ENCODE measurements at places on chromosomes 2 and 18.

- DNase-seq: no peak
These were observed 120.7 kb upstream of the CTAGE1 start for GRCh38 chr18:22538426-22538825.

DNA sequence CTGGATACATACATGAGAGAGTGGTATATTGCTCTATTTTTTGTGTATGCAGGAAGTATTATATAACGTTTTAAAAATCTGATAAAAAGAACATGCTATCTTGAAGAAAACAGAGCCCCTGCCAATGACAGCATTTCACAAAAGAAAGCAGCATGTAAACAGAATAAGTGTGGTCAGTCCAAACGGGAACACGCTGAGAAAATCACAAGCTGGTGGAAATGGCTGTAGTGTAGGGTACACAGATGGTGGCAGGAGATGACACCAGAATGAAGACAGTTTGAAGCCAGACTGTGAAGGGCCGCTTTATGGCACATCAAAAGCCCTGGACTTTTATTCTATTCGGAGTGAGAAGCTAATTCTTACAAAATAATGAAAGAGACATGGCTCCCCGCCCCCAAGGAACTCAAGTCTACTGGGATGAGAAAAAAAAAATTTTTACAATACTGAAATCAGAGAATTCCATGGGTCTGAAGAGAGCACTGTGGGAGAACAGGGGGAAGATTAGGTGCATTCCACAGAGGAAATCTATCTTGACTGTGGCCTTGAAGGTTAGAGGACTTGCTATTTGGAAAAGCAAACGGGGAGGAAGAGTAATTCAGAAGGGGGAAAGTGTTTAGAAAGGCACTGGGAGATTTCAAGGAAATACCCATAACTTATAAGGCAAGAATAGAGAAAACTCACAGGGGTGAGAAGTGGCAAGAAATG, 217.7 kb upstream of the SMAD7 start:
- no peak for DNase-seq

- no peak for DNase-seq
These were observed 5.5 kb downstream of the SULT1C4 start for GRCh38 chr2:108383146-108383830.

DNA sequence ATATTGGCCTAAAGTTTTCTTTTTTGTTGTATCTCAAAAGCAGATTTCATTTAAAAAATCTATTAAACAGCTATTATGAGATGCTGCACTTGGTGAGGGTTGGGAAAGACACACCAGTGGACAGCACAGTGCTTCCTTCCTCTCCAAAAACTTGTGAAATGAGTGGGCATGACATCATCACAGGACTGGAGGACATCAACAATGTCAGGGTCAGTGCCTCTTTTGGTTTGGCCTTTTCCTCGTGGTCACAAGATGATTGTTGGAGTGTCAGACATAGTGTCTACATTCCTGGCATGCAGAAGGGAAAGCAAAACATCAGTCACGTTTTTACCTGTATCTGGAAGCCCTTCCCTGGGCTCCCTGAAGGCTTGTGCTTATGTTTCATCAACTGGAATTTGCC, 49.6 kb downstream of the IL1R2 start:
- no peak for DNase-seq

DNA sequence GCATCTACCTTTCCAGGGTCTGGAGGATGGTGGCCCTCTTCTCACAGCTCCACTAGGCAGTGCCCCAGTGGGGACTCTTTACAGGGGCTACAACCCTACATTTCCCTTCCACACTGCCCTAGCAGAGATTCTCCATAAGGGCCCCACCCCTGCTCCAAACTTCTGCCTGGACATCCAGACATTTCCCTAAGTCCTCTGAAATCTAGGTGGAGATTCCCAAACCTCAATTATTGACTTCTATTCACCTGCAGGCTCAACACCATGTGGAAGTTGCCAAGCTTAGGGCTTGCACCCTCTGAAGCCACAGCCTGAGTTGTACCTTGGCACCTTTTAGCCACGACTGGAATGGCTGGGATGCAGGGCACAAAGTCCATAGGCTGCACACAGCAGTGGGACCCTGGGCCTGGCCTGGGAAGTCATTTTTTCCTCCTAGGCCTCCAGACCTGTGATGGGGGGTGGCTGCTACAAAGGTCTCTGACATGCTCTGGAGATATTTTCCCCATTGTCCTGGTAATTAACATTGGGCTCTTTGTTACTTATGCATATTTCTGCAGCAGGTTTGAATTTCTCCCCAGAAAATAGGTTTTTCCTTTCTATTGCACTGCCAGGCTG, 53.7 kb upstream of the ST3GAL5 start:
- no peak for DNase-seq

DNA sequence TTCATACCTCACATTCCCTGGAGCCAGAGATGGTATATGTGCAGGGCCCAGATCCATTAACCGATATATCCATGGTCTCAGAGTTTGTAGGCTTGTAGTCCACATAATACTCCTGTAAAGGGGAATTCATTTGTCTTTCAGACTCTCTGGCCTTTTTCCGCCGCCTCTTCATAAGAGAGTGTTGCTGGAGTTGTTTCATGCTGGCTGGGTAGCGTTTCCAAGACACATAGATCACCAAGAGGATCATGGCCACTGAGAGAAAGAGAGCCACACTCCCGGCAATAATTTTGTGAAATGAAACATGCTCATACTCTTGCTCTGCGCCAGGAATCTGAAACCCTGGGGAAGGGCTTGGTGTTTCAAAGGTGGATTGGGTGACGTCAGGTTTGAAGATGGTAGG, 3.9 kb downstream of the LRRTM4 start:
- no peak for DNase-seq

- DNase-seq: no peak
These were observed 31.6 kb upstream of the PPM1B start for GRCh38 chr2:44137048-44137447.

- DNase-seq: no peak
These were observed at the start of gene VAMP5 for GRCh38 chr2:85584354-85584856. VAMP5 (plus strand) TSS chr2:85584431; CDS start chr2:85584491, 60 bp downstream.

- DNase-seq: no peak
These were observed 13.6 kb upstream of the NFU1 start for GRCh38 chr2:69450735-69451416.

DNA sequence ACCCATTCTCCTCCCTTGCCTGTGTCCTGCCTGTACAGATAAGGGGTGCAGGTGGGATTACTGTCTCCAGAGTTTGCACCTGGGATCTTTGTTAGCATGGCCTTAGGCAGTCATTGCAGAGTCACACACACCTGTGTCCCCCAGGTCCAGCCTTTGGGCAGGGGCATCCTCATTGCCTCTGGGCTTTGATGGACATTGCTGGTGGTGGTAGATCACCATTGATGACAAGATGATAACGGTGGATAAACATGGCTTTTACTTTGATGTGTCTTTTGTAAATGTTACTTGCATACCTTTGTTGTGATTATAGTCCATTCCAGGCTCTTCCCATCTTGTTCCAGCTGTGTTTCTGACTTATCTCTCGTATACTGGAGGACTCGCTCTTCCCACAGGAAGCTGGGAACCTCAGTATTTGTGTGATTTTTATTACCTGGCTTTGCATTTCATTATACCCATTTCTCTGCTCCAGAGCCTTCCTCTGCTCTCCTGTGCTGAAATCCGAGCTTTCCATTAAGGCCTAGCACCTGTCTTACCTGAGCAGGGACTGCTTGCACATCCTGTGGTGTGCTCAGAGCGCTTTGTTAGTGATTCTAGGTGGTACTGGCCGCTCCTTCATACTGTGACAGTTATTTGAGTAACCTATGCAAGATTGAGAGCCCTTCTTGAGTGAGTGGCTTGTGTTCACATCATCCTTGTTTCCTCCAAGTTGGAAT, 79.2 kb downstream of the PTPRM start:
- DNase-seq: no peak

DNA sequence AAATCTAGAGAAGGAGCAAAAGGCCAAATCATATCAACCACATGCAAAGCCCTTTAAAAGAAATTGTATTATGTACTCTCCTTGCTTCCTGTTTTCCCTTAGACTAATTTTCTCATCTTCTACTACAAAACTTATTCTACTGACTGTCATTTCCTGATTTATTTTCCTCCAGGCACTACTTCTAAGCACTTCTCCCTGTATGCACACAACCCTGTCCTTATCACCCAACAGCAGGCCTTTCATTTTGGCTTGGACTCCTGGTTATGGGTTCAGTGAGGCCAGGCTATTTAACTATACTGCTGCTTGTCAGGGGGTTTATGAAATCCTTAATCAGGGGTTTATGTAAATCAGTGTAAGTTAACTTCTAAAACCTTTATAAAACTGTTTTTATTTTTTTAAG, 205.1 kb upstream of the FAM98A start:
- no peak for DNase-seq

GRCh38 chr18:50793641-50794565, 25.9 kb downstream of the MRO start:
- no peak for DNase-seq

DNA sequence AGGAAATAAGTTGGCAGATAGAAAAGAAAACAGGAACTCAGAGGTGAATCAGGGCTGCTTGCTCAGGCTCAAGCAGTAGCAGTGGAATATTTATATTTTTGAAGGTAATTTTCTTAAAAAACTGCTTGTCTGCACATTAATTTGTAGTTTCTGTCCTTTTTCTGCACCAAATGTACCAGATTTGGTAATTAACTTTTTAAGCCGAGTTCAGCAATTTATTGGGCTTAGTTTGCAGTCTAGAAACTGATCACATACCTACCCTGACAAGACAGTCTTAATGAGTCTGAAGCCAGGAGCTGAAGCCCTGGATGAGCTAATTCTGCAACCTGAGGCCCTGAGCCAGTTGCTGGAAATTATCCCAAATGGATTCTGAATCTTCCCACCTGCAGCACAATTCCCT, 647.0 kb downstream of the TDRD15 start:
- no peak for DNase-seq

GRCh38 chr2:112154246-112155117, 16.3 kb downstream of the FBLN7 start:
- no peak for DNase-seq

GRCh38 chr2:231486851-231487596, 22.7 kb upstream of the NCL start:
- DNase-seq: no peak

GRCh38 chr2:72895154-72895553, 7.9 kb downstream of the SPR start:
- DNase-seq: no peak

DNA sequence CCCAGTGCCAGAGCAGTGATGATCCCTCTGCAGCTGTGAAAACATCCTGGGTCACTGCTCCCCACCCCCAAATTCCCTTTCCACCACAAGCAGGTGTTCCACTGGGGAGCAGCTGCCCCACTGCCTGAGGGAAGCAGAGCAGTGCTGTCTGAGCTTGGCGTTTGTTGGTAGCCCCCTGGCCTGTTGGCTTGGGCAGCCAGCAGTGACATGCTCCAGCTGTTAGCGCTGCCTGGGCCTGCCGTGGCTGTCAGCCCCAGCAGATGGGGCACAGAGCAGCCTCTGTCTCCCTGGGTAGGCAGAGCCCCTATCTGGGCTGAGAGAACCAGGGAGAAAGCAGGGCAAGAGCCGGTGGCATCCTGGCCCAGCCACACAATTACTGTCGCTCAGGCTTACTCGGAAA, 247.7 kb downstream of the GLI2 start:
- no peak for DNase-seq

GRCh38 chr2:10019602-10020400, 23.5 kb upstream of the KLF11 start:
- DNase-seq: no peak

DNA sequence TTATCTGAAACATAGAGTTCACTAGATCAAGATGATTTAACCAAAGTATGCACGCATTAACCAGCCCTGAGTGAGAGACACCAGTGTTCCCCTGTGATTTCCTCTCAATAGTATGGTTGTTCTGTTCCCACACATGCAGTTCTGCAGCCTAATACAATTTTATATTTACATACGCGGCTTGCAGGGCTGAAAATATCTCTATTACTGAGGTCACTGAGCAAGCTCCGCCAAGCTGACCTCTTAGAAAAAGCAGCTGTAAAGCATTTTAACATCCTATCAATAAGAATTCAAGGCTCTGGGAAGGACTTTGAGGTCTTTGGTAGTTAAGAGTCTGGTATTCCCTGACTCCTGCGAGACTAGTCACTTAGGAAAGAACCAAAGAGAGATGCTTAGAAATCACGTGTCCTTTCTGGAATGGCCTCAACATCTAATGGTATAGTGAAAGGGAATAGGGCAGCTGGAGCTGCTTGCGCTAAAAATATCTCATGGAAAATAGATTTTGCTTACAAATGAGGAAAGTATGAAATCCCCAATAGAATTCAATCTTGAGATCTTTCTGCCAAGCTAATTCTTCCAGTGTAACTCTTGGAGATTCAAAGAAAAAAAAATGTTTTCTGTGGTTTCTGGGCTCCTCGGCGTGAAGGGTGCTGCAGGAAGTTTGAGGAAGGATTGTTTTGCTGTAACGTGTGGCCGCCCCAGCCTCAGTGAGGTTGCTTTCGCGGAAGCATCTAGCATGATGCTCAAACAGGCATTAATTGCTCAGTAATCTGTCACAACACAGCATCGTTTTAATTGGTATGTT, 59.2 kb downstream of the DOCK10 start:
- DNase-seq: peak; percentile 38

DNA sequence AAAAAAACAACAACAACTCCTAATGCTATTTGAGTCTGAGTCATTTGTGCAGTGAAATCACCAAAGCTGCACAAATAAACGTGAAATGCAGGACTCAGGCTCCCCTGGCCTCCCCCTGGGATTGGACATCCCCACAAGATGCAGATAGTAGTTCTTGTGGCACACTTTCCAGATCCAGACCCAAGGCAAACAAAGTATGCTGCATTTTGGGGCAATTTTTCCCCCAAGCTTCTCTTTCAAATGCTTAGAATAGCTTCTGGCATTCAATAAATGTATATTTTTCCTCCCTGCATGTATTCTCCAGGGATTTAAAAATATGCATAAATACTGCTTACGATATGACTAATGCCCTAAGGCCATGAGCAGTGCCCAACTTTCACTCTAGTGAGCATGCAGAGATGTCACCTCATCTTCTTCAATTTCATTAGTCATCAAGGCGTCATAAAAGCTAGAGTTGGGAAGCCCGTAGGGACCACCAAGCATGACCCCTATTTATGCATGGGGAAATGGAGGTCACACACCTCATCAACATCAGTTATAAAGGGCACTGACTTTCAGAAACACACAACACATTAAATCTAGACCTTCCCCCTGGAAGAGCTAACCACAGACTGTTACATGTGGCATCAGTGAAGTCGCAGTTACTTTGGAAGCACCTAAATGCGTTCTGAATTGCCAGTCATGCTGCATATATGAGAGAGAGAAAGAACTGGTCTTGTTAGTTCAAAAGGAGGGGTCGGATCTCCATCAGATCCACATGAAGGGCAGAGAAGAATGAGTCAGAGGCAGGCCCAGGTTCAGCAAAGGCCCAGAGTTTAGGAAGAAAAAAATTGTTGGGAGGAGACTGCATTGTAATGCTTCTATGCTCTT, 374.1 kb downstream of the LPIN1 start:
- DNase-seq: no peak

DNA sequence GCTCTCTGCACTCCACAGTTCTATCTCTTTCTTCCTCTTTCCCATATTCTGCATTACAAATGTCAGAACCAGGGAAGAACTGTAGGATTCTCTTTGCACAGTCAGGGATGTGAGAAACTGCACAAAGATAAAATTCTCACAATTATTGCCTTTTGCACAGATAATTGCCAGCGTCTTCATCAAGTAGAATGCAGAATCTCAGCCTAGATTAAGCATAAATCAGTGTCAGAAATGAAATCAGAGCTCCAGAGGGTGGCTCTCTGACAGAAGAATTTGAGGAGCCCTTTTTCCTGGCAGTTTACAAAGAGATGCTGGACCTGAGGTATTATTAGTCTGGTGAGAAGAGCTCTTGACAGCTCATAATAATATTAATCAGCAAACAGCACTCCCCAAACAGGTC, 173.1 kb downstream of the PTH2R start:
- peak; percentile 32 for DNase-seq

- DNase-seq: peak; percentile 65
These were observed 135.5 kb downstream of the MYO3B start for GRCh38 chr2:170313347-170313991.

GRCh38 chr2:208189810-208190503, at the start of gene C2orf80:
C2orf80 (minus strand) TSS chr2:208190030; CDS start chr2:208186986, 3,044 bp downstream.
- no peak for DNase-seq

All from NCI-H1092 (cell line).